ENCODE measurements at places on chromosomes 13 and 19. TPM values are rescaled to one million over a fixed set of nuclear protein-coding genes. Genes with fewer than 3 reads are reported as not detected.

DNA sequence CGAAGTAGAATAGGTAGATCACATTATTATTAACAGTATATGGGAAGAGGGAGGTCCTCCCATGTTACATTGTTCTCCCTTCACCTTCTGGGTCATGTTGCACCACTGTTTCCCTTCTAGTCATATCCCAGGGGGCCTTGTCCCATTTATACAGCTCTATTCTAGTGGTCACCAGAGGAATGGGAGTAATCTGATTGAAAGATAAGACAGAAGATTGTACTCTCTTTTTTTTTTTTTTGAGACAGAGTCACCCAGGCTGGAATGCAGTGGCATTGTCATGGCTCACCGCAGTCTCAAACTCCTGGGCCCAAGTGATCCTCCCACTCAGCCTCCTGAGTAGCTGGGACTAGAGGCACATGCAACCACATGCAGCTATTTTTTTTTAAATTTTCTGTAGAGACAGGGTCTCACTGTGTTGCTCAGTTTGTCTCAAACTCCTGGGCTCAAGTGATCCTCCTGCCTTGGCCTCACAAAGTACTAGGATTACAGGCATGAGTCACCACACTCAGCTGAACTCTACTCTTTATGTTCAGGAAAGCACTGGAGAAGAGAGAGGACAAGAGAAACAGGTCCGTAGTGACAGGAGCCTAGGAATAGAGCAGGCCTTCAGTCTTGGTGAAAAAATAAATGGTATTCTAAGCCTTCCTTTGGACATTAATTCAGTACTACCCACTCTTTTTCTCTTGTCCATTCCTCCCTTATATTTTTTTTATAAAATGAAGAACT is 4.3 kb upstream of the ZNF529 start:
- no peak for DNase-seq

- no peak for DNase-seq
Observed at GRCh38 chr13:77480066-77480465, 55.4 kb upstream of the SCEL start.

DNA sequence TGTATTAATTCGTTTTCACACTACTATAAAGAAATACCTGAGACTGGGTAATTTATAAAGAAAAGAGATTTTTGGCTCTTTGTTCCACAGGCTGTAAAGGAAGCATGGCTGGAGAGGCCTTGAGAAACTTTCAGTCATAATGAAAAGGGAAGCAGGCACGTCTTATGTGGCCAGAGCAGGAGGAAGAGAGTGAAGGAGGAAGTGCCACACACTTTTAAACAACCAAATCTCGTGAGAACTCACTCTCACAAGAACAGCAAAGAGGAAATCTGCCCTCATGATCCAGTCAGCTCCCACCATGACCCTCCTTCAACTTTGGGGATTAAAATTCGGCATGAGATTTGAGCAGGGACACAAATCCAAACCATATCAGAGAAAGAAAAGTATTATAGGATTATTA is 1255.9 kb upstream of the MIR17HG start:
- DNase-seq = no peak

SIX5 gene
- 22.7 TPM for polyA plus RNA-seq
